ENCODE measurements at places on chromosomes 7 and 10.

DNA sequence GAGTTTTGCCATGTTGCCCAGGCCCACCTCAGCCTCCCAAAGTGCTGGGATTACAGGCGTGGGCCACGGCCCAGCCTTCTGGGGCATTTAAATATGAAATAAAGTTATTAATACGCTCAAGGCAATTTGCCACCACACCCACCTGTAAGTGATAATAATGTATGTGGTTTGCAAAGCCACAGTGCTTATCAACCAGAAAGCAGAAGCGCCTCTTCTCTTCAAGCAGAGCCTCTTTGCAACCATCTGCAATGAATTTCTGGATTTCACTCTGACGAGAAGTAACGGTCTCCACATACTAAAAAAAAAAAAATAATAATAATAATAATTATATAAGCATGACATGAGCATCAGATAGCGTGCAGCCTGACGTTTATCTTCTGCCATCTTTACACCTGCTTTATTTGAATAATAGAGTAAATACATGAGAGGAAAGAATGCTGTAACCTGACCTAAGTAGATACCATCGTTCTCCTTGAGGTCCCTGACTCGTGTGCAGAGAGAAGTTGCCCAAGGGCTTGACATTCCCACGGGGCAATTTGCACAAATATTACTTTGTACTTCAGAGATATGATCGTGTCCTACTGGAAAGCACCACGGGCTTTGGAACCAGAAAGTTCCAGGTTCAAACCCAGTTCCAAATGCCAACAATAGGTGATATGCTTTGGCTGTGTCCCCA is 34.0 kb downstream of the BRI3 start:
- DNase-seq = no peak

- no peak for DNase-seq
Observed at GRCh38 chr10:101258179-101258885, 29.1 kb upstream of the LBX1 start.

DNA sequence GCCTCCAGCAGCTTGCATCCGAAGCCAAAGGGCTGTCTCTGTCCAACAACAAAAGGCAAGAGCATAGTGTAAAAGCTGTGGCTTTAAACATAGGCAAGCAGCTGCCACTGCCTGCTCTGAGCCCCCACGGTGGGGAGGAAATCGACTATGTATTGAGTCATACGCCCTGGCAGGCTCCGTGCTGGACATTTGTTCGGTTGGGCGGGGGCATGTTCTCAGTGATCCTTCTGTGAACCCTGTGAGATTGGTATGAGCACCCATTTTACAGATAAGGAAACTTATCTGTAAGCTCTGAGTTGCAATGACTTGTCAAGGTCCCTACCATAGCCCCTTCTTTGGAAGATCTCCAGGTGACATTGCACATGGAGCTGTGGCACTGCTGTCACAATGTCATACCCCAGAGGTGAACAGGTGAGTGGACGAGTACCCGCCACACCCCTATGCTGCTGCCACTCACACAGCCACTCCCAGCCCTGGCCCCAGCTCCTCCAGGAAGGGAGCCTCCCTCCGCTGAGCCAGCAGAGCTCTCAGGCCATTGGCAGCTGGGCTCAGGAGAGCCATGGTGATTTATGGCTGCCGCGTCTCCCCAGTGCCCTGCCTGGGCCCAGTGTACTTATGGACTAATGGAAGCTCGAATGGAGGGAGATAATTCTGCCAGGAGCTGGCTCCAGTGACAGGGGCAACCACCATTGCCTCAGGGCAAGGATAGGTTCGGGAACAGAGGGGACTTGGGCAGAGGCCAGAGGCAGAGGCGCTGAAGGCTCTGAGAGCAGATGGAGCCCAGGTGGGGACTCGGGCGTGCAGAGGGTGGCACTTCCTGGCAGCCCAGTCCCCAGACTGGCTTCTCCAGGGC is 43.7 kb downstream of the UNC5B start:
- peak; percentile 84 for DNase-seq

GRCh38 chr7:158958618-158959017 is 102.3 kb downstream of the DYNC2I1 start:
- no peak for DNase-seq

GRCh38 chr7:143426479-143427142 is 16.6 kb upstream of the TAS2R60 start:
- DNase-seq = no peak

Measured in GM03348 (cell line).